Stimulated activated CD8-positive, alpha-beta memory T cell treated with anti-CD3 and anti-CD28 coated beads, Interleukin-7, amount 100 ng/mL, for 24 hours (primary cell): ENCODE measurements at places on chromosomes 2 and 18.

DNA sequence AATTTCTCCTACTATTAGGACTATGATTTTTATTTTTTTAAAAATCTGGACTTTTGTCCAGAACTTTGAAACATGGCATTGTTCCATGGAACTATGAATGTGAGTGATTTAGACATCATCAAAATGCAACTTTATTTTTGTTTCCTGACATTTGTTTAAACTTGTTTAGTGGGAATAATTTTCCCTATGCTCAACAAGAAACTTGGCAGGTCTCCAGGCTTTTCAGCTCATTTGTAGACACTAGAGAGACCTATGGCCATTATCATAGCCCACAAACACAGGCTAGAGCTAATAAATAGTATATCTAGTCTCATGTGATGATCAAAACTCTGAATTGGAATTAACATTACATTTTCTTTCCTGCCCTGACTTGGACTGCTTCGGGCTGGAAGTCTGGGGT is 145.1 kb upstream of the CELF4 start:
- no peak for DNase-seq

GRCh38 chr2:71428472-71429383 is 24.6 kb upstream of the DYSF start:
- no peak for DNase-seq

DNA sequence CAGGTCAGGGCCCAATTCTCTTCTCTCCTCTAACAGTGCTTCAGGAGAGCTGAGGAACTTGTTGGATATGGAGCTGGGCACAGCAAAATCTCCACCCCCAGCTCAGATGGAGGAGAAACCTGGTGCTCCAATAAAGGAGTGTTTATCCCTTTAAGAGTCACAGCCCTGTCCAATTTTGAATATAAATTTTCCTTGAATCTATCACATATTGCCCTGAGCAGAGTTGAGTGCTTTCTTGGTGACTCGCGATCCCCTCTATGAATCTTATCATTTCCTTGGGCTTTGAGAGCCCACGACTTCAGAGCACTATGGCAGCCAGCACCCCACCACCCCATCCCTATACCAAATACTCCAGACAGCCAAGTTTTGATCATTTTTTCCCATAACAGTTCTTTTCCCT is 34.4 kb upstream of the SMAD7 start:
- no peak for DNase-seq

DNA sequence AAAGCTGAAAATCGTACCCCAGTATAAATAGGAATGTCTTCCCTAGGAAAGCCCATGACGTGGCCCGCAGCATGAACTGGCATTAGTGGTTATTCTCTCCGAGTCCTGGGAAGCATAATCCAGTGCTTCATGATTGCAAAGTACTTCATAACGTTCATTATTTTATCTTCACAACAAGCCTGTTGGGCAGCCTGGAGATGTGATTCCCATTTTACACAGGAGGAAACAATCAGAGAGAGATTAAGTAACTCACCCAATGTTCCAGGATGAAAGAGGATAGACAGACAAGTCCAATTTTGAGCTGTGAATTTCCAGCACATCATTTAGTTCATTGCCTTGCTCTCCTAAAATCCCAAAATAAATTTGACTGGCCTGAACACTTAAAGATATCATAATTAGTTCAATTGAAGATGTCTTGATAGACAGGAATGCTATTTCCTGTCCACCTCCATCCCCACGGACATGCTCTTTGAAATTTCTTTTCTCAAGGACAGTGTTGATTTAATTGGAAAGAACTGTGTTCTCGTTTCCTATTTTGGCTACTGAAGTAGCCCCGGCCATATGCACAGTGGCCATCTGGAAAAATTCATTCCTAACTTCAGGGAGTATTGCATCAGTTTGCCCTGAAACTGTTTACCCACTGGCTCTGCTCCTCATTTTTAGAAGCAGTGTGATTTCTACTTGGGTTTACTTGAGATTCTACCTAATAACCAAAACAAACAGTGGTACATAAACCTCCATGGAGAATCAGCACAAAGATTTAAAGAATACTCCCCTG is 93.9 kb downstream of the VWC2L start:
- DNase-seq: no peak

- DNase-seq: no peak
These were observed 17.2 kb downstream of the ME2 start for GRCh38 chr18:50896093-50896492.

- no peak for DNase-seq
These were observed 62.4 kb upstream of the MMADHC start for GRCh38 chr2:149650006-149650405.

- DNase-seq: no peak
These were observed 51.0 kb upstream of the SERPINB2 start for GRCh38 chr18:63836456-63836855.
